ENCODE measurements at places on chromosomes 7 and 10. TPM values are rescaled to one million over a fixed set of nuclear protein-coding genes. Genes with fewer than 3 reads are reported as not detected.

GRCh38 chr10:27153845-27154193 is 365 bp downstream of the YME1L1 start:
- DNase-seq: no peak

DNA sequence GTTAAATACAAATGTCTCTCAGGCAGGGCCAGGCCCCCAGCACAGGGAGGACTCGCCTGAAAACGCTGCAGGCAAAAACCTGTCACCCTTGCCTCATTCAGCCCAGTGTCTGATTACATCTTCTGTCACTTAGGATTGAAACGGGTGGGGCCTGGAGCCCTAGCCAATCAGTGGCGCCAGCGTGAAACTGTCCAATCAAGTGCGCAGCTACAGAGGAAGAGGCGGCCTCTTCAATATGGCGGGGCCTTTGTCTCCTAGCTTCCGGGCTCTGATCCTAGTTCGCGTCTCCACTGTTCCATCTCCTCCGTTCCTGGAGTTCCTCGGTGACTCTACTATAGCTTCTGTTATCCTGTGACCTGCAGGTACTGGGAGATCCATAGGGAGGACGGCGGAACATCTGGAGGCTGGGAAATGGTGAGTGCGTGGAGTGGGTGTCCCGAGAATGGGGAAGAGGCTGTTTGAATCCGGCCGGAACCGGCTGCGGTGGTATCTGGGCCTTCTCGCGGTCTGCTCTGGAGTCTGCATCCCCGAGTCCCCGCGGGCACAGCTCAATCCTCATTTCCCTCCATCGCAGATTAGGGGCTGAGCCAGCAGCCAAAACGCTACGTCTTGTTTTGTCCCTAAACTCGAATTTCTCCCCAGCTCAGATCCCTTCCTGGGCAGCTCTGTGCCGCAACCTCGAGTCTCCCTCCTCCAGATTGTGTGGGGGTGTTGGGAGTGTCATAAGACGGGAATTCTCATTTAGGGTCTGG is at the start of gene ZNF736:
Gene ZNF736 (plus strand): TSS at position 222 of the 752 bp plus-strand sequence. CDS start 190 bp downstream, at position 412.
- DNase-seq: peak; percentile 97

DNA sequence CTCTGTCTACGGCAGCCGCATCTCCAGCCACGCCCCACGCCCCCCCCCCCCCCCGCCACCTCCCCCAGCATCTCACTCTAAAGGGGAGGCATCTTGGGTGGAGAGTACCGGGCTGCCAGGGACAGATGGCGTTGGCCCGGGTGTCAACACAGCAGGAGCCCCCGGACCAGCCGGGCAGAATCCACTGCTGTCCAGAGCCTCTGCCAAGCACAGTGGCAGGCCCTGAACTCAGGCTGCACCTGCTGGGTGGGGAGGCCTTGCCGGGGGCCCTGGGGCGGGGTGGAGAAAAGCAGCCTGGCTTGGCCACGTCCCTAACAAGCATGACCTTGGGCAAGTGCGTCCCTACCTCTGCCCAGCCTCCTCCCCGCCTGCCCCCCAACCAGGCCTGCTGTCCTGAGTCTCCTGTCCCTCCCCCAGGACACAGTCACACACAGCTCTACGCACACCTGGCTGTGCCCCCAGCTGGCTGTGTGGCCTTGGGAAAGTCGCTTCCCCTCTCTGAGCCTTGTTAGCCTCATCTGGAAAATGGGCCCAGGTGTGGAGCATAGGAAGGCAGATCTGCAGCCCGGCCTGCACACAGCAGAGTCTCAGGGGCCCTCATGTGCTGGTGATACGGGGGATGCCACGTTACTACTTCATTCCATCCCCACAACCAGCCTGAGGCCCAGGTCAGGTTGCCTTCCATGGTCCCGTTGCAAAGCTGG is 45.2 kb downstream of the MICALL2 start:
- DNase-seq: no peak

GRCh38 chr7:121529003-121529402 is 132.9 kb upstream of the FAM3C start:
- DNase-seq: no peak

DNA sequence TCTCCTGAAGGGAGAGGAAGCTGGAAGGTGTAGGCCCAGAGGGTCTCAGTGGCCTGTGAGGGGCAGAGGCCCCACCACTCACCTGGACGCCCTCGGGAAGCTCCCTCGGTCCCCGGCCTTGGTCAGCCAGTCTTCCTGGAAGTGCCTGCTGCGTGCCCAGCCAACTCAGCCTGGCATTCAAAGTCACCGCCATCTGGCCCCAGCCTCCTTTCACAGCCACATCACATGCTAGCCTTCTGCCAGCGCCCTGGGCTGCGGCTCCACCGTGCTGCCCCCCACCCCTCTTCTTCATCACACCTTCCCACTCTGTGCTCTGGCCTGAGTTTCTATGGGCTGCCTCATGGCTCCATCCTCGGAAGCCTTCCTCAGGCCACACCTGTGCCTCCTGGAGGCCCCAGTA is 98.0 kb downstream of the ZMIZ1 start:
- DNase-seq: no peak

DNA sequence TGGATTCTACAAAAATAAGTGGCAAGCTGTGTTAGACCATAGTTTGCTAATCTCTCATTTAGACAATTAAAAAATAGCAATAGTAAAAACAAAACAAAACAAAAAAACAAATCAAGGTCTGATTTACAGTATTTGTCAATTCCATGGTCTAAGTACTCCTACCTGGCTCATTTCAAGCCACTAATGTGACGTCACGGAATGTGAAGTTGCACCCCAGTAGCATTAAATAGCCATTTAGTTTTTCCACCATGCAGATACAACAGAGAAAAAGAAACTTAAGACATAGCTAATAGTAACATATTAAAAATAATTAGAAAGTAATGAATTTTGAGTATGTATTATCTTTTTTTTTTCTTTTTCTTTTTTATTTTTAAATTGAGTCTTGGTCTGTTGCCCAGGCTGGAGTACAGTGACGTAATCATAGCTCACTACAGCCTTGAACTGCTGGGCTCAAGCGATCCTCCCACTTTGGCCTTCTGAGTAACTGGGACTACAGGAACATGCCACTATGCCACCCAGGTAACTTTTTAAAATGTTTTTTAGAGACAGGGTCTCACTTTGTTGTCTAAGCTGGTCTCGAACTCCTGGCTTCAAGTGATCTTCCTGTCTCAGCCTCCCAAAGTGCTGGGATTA is 101.2 kb downstream of the MKX start:
- peak; percentile 36 for DNase-seq

DNA sequence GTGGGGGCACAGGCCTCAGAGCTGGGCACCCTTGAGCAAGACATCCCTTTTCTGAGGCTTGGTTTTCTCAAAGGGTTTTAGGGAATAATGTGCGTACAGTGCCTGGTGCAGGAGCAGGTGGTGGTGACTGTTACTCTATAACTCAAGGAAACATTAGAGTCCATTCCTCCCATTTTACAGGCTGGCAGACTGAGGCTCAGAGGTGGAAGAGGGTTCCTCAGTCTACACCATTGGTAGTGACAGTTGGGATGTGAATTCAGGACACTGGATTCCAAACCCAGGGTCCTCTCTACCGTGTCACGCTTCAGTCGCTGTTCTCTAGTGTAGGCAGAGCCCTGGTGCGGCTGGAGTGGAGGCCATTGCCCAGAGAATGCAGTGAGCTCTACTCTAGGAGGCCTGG is 40.0 kb upstream of the AQP1 start:
- no peak for DNase-seq

GRCh38 chr7:37341033-37341630 is 107.5 kb downstream of the ELMO1 start:
- DNase-seq: no peak

AGMO gene
- polyA plus RNA-seq: 0.30 TPM

GDF10 gene
- polyA plus RNA-seq: 0.64 TPM

CRCP gene
- 46.7 TPM for polyA plus RNA-seq

GTF2IRD1 gene
- 27.8 TPM for polyA plus RNA-seq

AKR1C2 gene
- 9.7 TPM for polyA plus RNA-seq

EGFR gene
- 9.6 TPM for polyA plus RNA-seq

NPFFR1 gene
- polyA plus RNA-seq: 0.02 TPM

ZNF487 gene
- polyA plus RNA-seq: 7.6 TPM

Measured in adrenal gland (tissue), 19 donors.